Activated CD8-positive, alpha-beta memory T cell treated with anti-CD3 and anti-CD28 coated beads for 1 hour (primary cell): ENCODE measurements at places on chromosomes 3 and 15.

GRCh38 chr3:140467104-140467577 lies 210.7 kb upstream of the TRIM42 start:
- no peak for DNase-seq

- DNase-seq, result no peak
Measured at GRCh38 chr3:117550766-117551165, 841.2 kb downstream of the TUSC7 start.

DNA sequence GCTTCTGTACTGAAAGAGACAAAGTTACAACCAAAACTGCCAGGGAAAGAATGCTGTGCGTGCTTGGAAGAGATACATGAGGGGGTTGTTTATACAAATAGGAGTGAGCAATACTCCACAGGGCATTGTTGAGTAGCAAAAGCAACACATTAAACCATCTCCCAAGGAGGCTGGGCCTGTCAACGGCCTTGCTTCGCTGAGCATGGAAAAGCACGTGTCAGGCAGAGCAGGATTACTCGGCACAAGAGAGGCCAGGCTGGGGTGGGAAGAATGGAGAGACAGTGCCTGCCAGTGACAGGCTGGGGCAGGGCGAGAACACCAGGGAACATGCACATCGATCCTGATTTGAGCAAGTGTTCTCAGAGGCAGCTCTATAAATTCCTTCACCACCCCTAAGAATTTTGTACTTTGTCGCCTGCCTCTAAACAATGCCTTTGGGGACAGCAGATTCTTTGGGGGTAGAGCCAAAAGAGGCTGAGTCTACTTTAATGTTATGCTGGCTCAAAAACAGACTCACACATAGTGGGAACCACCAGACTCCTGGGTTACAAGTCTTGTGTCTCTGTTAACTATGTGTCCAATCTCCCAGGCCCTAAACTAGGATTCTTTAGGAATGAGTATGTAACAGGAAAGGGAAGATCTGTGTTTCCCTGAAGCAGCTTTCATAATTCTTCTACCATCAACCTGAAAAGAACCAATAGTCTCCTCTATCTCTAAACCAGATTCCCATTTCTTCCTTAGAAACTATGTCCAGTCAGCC lies 67.2 kb downstream of the LIPC start:
- no peak for DNase-seq

GRCh38 chr15:88904624-88905327 lies 8.4 kb downstream of the MFGE8 start:
- DNase-seq, result peak; percentile 88

DNA sequence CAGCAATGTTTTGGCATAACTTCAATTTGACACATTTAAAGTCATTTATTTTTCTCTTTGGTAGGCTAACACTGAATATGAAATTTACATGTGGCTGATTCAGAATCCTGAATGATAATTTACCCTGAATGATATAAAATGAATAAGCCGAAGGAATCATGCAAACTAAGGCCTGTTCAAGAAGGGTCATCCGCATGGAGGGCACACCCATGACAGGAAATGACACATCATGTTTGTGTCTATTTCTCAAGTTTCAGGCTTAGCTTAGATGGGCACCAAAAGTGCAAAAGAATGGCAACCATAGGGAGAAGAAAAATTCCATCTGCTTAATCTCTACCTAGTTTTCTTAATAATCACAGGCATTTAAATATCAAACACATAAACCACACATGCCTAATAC lies 141.5 kb downstream of the DUT start:
- DNase-seq, result no peak

DNA sequence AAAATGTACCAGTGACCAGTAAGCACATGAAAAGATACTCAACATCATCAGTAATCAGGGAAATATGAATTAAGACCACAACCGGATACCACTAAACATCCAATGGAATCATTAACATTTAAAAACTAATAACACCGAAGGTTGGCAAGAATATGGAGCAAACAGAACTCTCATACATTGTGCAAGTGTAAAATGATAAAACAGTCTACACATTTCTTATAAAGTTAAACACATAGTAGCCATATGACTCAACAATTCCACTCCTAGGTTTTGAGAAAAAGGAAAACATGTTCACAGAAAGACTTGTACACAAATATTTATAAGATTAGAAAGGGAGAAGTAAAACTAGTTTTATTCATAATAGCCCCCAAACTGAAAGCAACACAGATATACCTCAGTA lies 60.3 kb upstream of the SLCO2A1 start:
- no peak for DNase-seq

DNA sequence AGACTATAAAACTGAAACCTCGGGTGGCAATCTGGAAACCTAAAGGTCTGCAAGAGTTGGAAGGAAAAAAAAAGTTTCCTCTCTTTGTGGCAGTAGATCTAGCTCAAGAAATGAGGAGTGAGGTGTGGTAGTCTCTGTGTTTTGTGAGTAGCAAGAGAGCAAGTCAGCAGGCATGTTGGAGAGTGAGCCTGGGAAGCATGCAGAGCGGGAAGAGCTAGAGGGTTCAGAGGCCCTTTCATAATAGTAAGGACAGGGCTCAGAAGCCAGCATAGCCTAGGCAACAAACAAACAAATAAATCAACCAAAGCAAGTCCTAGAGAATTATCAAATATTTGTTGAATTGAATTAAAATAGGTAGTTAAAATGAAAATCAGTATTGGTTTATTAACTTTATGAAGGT lies 189.7 kb upstream of the CBLB start:
- DNase-seq, result no peak

DNA sequence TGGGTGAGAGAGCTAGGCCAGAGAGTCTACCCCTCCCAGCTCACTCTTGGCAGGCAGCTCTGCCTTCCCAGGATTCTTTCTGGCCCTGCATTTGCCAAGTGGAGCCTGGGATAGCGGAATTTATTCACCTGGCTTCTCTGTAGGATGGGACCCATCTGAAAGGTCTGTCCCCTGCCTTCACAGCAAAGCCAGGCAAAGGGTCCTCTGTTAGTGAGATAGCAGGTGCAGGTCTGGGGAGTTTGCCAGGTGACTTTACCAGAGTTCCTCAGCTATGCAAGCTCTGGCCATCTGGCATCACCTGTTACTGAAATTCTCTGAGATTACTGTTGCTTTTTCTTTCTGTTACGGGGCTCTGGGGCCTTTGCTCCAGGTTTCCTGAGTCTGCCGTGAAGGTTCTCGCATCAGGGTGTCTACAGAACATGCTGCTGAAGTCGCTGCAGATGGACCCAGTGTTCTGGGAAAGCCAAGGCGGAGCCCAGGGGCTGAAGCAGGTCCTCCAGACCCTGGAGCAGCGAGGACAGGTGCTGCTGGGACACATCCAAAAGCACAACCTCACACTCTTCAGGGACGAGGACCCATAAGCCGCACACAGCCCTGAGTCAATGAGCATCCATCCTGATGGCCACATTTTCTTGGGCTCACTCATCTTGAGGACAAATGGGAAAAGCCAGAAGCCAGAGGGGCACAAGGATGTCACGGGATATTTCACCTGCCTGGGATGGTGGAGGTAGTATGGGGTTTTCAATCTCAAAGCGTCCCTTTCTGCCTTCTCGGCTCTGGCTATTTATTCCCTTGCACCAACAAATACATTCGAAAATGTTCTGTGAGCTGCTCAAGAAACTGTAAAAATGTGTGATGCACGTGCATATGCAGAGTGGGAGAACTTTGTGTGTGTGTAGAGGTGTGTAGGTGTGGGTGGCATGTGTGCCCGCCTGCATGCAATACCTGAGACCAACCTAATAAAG lies 49.8 kb downstream of the POMGNT2 start:
- DNase-seq, result no peak

DNA sequence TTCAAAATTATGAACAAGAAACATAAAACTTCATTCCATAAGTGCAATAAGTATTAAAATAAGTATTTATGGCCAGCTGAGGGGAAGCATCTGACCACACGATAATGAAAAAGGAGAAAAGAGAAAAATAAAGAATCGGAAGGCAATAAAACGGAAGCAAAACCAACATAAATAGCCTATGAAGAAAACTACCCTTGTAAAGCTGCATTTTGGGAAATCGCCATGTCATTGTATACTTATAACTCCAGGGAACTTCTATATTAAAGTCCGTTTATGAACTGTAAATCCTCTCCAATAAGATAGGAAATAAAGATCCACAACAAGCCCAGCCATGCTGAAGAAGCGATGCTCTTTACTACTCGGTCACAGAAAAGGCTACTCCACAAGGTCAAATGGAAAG lies 47.7 kb downstream of the MORC1 start:
- no peak for DNase-seq

DNA sequence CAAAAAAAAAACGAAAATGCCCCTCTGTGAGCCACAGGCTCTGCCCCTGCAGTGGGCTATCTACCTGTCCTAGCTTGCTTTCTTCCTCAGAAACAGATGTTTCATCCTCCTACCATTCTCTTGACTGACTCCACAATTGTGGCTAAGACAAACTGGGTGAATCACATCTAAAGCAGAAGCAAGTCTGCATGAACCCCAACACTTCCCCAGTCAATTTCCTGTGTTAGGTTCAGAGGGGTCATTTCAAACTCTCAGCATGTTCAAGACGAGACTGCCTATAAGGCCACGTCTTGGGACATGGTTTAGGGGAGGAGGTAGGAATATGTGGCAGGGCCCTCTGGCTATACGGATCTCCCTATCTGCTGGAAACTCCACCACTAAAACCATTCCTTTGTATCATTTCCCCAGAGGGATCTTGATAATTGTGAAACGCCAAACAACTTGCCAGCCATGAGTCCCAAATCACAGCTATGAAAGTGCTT lies 28.6 kb upstream of the ANKDD1A start:
- no peak for DNase-seq

- DNase-seq, result no peak
Measured at GRCh38 chr3:55720614-55721013, 233.5 kb upstream of the WNT5A start.

DNA sequence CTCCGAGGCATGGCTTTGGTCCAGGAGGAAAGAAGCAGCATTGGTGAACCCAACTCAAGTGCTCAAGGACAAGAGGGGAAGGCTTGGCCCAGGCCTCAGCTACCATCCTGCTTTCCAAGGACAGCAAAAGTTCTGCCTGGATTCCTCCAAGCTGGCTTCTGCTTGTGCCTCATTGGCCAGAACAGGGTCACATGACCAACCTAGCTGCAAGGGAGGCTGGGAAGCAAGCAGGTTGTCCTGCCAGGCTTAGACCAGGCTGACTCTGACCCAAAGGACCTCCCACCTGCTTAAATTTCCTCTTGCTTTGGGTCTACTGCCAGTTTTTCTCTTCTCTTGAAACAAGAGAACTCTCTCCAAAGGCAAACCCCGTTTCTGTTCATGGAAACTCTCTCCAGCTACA lies 70.7 kb downstream of the RPN1 start:
- DNase-seq, result no peak

DNA sequence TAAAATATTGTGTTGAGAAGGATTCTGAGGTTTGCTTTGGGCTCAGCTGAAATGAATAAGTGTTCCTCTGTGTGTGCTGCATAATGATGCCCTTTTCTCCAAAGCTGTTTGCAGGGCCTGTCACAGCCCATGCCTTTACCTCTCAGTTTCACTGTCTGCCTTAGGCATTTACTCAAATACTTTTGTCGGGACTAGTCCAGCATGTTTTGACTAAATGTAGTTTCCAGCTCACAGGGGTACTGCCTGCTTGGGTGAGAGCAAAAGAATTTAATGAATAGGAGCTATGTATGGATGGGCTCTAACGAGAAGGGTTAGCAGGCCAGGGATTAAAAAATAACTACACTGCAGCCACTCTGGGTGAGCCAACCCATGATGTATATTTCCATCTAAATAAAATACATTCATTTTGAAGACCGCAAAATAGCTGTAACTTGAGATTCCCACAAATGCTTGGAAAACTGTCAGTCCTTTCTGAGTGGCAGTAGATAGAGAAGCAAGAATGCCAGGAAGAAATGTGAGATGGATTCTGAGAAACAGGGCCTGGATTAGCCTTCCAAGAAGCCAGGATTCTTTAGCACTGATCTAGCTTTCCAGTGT lies 549.2 kb upstream of the TBL1XR1 start:
- no peak for DNase-seq

DNA sequence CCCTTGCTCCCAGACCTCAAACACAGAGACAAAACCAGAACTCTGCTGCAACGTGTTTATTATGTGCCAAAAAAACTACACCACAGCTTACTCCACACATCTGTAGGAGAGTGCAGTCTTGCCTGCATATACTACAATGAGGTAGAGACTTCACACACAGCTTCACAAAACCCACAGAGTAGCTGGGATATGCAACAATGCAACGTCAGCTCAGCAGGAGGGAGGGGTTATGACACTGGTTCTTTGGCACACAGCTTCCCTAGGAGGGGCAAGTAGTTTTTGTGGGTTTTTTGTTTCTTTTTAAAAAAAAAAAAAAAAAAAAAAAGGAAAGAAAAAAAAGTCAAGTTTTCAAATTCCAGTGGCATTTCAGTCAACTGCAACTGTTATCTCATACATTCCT lies 2.9 kb upstream of the RPS17 start:
- DNase-seq, result no peak

- DNase-seq, result no peak
Measured at GRCh38 chr15:49424954-49425353, 1.9 kb downstream of the FGF7 start.

- no peak for DNase-seq
Measured at GRCh38 chr3:193794002-193794881, 201.2 kb downstream of the OPA1 start.

DNA sequence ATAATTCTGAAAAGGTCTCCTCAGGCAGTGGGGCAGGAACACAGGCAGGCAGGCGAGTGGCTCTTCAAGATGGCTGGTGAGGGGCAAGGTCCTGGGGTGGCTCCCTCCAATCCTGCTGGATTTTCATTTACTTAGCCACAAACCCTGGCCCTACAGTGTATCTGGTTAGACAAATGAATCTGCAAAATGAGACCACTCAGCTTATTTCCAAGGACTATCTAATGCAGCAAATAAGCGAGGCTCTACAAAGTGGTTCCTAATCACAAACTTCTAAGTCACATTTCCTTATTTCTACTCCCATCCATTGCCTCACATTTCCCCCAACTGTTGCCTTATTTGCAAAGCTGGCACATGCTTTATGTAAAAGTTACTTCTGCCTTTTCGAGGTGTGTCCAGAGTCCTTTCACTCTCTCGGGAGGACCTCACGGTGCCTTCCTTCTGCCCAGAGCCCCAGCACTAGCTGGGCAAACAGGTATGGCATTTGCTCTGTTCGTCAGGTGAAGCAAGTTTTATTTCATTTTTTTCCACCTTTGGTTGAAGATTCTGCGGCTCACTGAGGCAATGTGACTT lies 40.5 kb downstream of the CCDC12 start:
- DNase-seq, result no peak
